ENCODE measurements at places on chromosomes 1 and 21. TPM values are rescaled to one million over a fixed set of nuclear protein-coding genes. Genes with fewer than 3 reads are reported as not detected.

DNA sequence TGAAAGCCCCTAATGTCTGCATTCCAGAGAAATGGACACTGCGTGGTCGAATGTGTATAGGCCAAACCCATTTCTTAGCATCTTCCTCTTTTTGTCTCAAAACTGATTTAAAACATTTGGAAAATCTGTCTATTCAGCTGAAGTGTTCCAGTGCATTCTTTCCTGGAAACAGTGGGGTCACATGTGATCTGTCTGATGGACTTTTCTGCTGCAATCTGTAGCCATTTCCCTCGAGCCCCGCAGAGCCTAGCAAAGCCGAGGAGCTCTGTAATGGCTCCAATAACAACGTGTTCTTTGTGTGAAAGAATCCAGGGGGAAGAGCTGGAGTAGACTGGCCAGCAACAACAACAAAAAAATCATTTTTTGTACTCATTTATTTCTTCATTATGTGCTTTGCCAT is 329.3 kb downstream of the BARHL2 start:
- no peak for DNase-seq

GRCh38 chr21:29163341-29164115 is 33.1 kb downstream of the MAP3K7CL start:
- no peak for DNase-seq

DNA sequence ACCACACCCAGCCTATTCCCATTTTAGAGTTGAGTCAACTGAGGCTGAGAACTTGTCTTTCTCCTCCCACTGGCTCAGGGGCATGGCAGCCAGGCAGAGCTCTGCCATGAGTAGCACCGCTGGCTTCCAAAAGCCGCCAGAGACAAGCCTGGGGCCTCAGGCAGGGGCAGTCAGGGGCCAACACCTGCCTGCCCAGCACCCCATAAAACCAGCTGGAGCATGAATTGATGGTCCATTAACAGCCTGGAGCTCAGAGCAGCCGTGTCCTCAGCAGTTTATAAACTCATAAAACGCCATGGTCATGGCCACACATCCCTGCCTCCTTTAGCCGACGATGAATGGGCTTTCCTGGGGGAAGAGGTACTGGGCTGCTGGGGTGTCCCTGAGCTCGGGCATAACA is 50.6 kb upstream of the PAX7 start:
- DNase-seq = no peak

GRCh38 chr21:40610345-40610744 is 236.6 kb downstream of the DSCAM start:
- DNase-seq = no peak

GRCh38 chr1:161039546-161039945 is 782 bp upstream of the TSTD1 start:
- no peak for DNase-seq

RUNX1 gene
- total RNA-seq = 78.5 TPM

DNA sequence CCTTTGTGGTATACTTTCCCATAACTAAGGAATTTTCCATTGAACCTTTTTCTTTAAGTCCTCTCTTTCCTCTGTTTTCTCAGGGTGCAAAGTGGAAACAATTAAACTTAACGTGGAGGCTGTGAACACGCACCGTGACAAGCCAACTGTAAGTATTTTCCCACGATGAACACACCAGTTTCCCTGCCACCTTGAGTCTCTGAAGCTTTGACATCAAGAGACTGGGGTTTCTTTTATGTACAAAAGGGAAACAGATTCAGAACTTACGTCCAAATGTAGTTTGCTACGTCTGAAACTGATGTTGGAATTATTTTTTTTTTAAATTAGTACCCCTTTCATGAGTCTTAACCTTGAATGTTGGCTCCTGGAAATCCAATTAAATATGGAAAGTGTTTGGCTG is 17.2 kb upstream of the C4BPB start:
- no peak for DNase-seq

DNA sequence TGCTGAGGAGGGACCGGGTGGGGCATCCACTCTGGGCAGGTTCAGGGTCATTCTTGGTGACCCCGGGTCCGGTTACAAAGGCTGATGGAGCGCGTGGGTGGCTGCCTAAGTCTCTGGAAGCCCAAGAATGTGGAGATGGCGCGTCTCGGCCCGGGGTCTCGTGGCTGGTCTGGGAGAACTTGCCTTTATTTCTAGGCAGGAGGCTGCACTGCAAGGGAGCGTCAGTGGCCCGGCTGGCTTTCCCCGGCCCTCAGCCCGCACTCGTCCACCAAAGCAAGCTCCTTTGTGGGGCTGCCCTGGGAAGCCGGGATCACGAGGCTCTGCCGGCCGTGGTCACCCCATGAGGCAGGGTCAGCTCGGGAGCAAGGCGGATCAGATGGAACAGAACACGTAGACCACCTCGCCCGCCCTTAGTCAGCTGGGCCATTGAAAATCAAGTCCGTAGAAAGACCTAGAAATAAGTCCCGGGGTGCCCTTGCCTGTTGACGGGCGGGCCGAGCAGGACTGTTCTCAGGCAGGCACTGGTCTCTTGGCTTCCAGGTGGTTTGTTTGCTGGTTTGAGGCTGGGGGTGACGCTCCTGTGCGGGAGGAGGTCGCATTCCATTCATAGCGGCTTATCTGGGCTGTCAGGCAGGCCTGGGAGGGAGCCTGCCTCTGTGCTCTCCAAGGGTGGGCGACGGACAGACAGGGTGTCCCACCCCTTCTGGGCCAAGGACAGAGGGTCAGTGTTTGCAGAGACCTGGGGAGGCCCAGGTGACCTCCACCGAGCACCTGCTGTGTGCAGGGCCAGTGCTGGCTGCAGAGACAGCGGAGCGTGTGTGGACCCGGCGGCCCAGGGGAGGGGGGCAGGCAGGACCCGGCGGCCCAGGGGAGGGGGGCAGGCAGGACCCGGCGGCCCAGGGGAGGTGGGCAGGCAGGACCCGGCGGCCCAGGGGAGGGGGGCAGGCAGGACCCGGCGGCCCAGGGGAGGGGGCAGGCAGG is 25.8 kb downstream of the COL18A1 start:
- no peak for DNase-seq

GRCh38 chr21:26127918-26128317 is 42.7 kb downstream of the APP start:
- no peak for DNase-seq

HES3 gene
- not detected for total RNA-seq

F13B gene
- not detected for total RNA-seq

GRCh38 chr21:42208801-42209490 is 10.0 kb upstream of the ABCG1 start:
- no peak for DNase-seq

- no peak for DNase-seq
These were observed 2.9 kb downstream of the CHAF1B start for GRCh38 chr21:36388096-36388495.

Measured in psoas muscle (tissue), 8 donors.